Colonic mucosa (tissue), 4 donors: ENCODE measurements at places on chromosomes 7 and 10. TPM values are rescaled to one million over a fixed set of nuclear protein-coding genes. Genes with fewer than 3 reads are reported as not detected.

DNA sequence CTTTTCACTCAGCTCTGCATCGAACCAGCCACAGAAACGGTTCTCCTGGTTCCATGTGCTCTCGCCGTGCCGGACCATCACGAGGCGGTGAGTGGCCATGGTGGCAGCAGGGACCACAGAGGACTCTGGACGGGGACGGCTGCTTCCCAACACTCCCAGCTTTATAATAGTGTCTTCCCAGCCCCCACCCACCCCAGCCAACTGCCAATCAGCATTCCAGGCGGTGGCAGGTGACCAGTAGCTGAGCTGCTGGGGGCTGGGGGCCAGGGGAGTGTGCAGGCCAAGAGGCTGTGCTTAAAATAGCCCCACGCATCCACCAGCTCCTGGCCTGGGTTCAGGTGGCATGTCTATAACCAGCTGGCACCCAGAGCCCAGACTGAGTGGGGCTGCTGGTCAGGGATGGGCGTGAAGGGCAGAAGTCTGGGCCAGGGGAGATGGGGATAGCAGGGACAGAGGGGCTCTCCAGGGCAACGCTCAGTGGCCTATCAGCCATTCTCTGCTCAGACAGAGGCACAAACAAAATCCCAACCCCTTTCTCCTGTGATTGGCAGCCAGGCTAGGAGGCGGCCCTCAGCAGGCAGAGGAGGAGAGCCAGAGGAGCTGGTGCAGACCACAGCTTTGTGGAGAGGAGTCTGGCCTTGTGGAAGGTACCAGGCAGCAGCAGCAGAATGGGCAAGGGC, at the start of gene PGAM2:
TSS of gene PGAM2 (minus strand) at position 137 of the 680 bp plus-strand sequence. CDS start at position 99, 38 bp downstream.
- no peak for DNase-seq

GRCh38 chr7:121561717-121562116, 165.6 kb upstream of the FAM3C start:
- DNase-seq = no peak

GRCh38 chr7:127393368-127394058, 1.0 kb upstream of the ZNF800 start:
- DNase-seq = no peak

DNA sequence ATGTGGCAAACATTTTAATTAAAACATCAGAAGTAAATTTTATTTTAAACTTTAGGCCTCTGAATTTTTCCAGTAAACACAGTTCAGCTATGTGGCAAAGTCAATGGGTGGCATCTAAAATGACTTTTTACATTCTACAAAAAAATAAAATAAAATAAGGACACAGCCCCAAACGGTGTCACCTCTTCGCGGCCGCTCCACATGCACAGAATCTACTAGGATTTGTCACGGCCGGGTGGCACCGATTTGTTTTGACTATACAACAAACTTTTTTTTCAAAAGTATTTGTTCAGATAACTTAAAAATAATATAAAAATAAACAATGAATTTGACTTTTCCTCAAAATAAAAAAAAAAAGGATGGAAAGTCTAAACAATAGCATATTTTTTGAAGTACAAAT, 127.8 kb downstream of the EBF3 start:
- no peak for DNase-seq

GRCh38 chr10:119775529-119775928, 49.7 kb downstream of the INPP5F start:
- DNase-seq = no peak

- DNase-seq = peak; percentile 29
These were observed 1.2 kb downstream of the BAG3 start for GRCh38 chr10:119652361-119652730.

GRCh38 chr10:8043569-8044306, 10.8 kb upstream of the GATA3 start:
- no peak for DNase-seq

DNA sequence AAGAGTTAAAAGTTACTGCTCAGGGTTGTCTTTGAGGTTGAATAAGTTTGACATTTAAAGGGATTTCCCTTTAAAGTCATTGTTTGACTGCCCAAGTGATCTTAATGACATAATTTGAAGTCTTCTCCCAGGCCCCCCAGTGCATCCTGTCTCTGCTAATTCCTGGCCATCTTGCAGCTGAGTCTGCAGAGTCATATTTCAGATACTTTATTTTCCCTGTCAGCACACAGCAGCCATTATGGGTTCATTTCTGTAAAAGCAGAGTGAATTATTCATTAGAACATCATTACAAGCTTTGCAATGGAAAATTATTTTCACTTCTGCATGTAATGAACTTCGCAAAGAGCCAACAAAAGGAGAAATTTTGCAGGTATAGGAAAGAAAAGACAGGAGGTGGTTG, 536.6 kb downstream of the GALNT17 start:
- no peak for DNase-seq

DNA sequence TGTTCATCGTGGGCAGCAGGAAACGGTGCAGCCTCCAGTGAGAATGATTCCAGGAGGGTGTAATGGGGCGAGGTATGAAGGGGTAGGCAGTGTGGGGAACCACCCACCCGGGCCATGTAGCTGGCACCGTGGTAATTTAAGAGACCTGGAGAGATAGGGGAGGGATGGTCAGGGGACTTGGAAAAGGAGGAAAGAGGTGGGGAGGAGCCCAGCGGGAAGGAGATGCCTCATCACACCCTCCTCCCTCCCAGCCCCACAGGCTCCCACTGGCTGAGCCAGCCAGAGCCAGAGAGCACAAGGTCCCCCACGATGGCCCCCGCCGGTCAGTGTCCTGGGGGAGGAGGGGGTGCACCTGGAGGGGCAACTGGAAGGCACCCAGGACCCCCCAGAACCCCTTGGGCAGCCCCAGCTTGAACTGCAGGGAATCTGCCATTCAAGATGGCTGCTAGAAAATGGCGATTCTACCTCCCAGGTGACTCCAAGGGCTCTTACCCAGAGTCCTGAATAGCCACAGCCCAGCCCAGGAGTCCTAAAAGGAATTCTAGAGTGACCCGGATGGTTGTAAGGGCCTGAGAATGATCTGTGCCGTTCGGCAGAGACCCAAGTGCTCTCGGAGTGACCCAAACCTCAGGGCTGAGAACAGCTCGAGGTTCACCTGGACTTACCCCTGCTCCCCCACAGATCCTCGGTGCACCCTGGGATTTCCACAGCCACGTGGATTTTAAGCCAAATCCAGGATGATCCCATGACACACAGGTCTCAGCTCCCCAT, 28.8 kb downstream of the CALML3 start:
- DNase-seq = no peak

DNA sequence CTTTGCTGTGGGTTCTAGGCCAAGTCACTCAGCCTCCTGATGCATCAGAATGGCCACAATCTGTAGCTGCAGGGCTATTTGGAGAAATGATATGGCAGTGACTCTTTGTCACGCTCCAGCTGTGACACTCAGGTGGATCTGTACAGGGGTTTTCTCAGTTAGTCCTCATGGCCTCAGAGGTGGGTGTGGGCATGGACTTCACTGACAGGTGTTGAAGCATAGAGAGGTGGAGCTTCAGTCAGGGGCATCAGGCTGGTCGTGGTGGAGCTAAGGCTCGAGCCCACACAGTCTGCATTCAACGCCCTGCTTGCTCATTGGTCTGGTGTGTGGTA, 21.2 kb downstream of the PALD1 start:
- no peak for DNase-seq

DNA sequence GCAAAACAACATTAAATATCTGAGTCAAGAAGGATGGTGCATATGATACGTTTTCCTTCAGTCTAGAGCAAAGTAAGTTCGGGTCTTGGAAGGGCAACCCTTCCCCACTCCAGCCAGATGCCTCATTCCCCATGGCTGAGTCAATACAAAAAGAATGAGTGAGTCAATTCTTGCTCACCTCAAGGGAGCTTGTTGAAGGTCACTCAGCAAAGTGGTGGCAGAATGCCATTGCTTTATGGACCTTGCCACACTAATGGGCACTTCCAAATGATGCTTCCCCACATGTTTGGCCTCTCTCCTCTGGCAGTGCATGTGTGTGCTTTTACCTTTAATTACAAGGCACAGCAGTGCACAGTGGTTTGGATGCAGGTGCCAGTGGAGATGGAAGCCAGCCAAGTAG, 296.5 kb downstream of the SORCS3 start:
- no peak for DNase-seq

GRCh38 chr10:96767611-96768010, 47.3 kb upstream of the PIK3AP1 start:
- no peak for DNase-seq

DNA sequence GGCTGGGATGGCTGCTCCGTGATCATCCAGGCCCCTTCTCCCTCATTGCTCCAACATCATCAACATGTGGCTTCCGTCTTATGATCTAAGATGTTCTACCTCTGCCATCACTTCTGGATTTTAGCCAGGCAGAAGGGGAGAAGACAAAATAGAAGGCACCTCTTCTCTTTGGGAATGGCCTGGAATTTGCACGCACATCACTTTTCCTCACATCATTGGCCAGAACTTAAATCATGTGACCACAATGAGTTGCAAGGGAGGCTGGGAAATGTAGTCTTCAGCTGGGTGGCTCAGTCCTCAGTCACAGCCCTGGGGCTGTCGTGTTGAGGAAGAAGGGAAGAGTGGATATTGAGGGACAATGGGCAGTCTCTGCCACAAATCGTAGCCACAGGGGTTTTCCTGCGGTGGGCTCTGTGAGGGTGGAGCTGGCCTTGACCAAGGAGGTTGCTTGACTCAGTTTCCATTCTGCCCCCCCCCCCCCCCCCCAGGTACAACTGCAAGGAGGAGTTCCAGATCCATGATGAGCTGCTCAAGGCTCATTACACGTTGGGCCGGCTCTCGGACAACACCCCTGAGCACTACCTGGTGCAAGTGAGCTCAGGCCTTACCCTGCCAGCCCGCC, 50.3 kb downstream of the PALD1 start:
- DNase-seq = no peak

DNA sequence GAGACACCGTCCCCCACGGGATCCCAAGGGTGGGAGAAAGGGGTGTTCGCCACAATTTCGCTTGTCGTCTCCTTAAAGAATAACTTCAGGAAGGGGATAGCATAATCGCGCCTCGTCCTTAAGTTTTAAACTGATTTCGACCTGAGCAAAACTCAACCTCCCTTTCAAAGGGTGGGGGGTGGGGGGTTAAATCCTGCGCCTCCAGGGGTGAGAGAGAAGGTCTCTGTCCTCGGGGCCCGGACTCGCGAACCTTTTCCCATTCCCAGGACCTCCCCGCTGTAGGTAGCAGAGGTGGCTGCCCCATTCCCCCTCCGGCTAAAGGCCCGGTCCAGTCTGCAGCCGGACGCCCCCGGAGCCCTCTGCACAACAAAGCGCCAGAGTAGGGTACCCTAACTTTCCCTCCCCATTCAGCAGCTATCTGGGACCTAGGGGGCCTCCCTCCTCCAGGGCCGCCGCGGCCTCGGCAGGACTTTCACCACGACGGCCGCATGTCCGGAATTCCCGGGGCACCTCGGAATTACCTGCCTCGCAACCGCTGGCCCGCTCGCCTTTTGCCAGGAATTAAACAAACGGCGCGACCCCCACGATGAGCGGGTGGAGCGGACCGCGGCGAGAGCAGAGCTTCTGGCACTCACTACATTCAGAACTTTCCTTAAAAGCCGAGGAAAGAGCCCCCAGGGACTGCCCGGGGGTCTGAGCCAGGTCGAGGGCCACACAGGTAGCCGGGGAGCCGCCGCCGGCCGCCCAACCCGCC, 1.7 kb downstream of the CDK6 start:
- peak; percentile 56 for DNase-seq

DNA sequence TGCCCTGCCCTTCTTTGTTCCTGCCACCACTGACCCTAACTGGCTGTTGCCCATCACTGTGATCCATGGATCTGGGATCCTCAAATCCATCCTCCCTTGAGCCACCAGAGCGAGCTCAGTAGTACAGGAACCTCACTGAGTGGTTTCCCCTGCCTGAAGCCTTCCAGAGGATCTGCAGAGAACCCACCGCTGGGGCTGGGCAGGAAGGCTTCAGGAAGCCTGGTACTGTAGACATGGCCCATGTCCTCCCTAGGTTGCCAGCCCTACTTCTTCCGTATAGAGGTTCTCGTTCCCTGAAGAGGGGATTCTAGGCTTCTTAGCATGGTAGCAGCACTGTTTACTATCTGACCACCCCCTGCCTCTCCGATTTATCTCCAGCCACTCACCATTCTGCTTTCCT, 687.3 kb upstream of the FOXK1 start:
- DNase-seq = no peak

GRCh38 chr7:66146701-66147100, 32.1 kb downstream of the CRCP start:
- no peak for DNase-seq

GRCh38 chr10:126598009-126598408, 72.5 kb downstream of the C10orf90 start:
- DNase-seq = peak; percentile 33

DNA sequence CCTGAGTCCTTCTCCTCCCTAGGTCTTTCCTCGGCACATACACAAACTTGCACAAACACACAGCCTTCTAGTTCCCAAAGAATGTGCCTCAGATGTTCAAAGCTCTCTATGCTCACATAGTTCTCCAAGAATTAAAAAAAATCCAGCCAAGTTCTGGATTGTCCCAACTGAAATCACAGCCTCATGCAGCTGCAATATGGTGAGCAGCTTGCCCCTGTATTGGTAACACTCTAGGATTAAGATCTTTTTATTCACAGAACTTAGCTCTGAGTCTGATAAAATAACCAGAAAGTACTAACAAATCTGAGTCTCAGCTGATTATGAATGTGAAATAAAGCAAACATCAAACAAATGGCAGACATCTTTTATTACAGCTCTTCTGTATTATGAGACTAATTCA, 604.8 kb upstream of the PFKP start:
- no peak for DNase-seq

DNA sequence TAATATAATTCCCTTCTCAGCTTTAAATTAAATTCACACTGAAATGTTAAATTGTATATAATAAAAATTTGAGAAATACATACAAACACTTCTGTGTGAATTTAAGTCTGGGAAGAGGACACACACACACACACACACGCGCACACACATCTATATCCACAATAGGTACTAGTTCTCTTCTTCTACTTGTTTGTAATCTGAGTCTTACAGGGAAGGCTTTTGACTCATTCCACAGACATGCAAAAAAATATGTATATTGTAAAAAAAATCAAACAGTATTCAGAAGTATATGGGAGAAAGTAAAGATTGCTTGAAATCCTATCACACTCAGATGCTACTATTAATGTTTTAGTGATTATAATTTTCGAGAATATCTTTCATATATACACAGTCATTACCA, 276.2 kb downstream of the MDFIC start:
- DNase-seq = no peak

- no peak for DNase-seq
These were observed 28.0 kb downstream of the ITPRIP start for GRCh38 chr10:104309980-104310978.

The TAS2R5 gene
- 1.2 TPM for total RNA-seq

The RTKN2 gene
- 7.4 TPM for total RNA-seq

The FEZF1 gene
- not detected for total RNA-seq

The ITPRID1 gene
- total RNA-seq = 0.91 TPM

The EFCAB10 gene
- total RNA-seq = not detected

The DEPP1 gene
- total RNA-seq = 11.1 TPM

The RHBDD2 gene
- total RNA-seq = 42.6 TPM

The NUTM2E gene
- total RNA-seq = 0.08 TPM

The PBLD gene
- total RNA-seq = 20.9 TPM

The PIK3AP1 gene
- total RNA-seq = 10.9 TPM

The CNNM1 gene
- 0.27 TPM for total RNA-seq

The BICC1 gene
- 1.3 TPM for total RNA-seq

The MEPCE gene
- total RNA-seq = 27.2 TPM
